HuH-7.5 (cell line): ENCODE measurements at places on chromosomes 11 and 22.
A peak's percentile ranks its signal among the peaks of the same experiment; 100 is the strongest.

DNA sequence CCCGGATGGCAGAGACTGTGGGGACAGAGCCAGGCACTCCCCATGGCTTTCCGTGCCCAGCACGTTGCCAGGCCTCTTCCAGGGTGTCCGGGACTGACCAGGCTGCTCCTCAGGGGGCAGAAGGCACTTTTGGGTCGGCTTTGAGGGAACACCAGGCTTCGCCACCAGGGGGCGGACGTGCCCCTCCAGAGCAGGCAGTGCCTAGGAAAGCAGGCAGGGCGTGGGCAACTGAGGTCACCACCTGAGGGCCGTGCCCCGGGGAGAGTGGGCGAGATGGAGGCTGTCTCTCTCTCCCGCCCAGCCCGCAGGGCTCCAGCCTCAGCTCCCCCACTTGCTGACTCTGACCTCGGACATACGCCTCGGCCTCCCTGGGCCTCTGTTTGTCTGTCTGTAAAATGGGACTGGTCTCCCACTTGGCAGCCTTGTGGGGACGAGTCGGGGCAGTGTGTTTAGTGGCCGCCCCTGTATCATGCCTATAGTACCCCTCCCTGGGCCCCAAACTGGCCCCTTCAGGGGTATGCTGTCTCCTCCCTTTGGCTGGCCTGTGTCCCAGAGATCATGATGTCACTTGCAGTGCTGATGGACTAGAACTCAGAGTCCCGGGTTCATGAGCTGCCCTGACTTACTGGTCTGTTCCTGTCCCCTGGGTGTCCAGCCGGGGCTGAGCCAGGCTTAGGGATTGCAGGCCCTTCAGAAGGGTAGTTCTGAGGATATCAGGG lies 4.4 kb upstream of the PRR5 start:
- peak; percentile 68 for DNase-seq

DNA sequence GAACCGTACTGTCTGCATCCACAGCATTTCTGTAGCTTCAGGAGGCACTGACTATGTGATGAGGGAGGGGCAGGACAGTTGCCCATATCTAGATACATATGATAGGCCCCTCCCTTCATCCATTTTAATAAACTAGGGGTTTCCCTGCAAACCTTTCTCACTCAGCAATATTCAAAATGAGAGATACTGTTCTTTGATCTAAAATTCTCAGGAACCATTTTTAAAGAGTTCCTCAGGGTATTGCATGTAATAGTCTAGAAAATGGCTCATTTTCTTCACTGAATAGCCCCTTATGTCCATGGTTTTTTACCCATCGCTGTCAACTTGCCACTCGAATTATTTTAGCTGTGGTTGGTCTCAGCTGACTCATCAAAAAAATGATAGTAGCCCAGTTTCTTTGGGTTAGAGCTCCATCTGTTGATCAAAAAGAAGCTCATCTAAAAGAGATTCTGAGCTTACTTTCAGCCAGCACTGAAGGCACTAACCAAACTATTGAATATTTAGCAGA lies 37.0 kb upstream of the DNAJB7 start:
- peak; percentile 9 for DNase-seq

GRCh38 chr11:35927682-35928081 lies 16.2 kb upstream of the LDLRAD3 start:
- no peak for DNase-seq

- DNase-seq: no peak
Observed at GRCh38 chr11:98568013-98568412, 452.7 kb upstream of the CNTN5 start.

DNA sequence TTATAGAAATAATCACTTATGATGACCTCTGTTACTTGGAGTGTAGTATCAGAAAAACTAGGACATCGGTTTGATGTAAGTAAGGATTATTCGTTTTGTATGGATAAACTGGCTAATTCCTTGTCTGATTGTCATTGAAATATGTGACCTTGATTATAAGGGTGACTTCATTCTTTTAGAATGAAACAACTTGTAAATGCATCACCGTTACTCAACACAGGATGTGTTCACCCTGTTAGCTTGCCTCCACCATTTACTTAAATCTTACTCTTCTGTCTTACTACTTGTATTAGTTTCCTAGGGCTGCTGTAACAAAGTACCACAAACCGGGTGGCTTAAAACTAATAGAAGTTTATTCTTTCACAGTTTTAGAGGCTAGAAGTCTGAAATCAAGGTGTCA lies 7.9 kb downstream of the SFI1 start:
- DNase-seq: no peak

DNA sequence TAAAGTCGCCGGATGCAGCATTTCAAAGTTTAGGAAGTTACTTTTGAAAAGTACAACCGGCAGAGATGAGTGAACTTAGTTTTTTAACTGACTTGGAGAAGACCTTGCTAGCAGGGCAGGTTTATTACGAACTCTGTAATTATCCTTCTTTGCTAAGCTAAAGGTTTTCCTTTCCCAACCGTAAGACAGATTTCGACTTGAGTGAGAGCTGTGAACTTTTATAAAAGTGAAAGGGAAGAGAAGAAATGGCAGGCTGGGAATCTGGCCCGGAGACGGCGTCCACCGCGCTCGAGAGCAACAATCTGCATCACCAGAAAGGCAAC lies 659 bp upstream of the TEAD1 start:
- no peak for DNase-seq

GRCh38 chr11:34509336-34509876 lies 4.2 kb downstream of the ELF5 start:
- DNase-seq: no peak

DNA sequence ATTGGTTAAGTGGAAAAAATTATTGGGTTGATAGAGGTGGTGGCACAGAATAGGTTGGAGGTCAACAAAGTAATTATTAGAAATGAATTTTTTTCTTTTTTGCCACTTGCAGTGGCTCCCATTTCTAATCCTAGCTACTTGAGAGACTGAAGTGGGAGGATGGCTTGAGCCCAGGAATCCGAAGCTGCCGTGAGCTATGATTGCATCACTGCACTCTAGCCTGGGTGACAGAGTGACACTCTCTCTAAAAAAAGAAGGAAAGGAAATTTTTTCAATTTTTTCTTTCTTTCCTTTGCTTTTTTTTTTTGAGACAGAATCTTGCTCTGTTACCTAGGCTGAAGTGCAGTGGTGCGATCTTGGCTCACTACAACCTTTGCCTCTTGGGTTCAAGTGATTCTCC lies 2.2 kb upstream of the BCO2 start:
- DNase-seq: no peak

DNA sequence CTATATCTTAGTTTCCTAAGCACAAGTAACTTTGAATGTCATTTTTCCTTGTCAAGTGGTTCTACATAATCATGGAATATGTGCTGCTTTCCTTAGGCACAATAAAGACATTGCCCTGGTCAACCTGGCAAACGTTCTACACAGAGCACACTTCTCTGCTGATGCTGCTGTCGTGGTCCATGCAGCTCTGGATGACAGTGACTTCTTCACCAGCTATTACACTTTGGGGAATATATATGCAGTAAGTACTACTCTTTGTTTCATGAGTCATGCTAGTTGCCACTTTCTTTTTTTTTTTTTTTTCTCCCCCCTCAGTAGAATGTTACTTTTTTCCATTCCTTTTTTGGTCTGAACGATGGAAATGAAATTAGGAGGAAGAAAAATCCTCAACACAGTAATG lies 38.5 kb downstream of the TTC17 start:
- no peak for DNase-seq

DNA sequence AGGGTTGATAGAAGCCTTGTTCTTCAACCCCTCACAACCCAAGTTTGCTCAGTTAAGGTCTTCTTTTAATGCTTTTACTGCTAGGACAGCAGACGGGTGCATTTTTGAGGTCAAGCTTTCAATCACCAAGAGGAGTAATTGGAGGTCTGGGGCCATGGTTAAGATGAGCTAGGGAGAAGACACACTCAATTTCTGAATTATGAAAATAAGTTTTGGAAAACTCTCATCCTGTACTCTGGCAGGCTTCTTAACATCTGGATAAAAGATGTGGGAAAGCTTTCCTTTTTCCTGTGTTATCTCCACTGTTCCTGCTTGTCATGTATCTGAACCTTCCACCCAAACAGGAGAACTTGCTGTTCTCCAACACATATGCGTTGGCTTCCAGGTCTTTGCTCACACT lies 9.7 kb downstream of the ABTB2 start:
- no peak for DNase-seq

- peak; percentile 25 for DNase-seq
Observed at GRCh38 chr11:8070417-8071115, 10.4 kb upstream of the TUB start.

DNA sequence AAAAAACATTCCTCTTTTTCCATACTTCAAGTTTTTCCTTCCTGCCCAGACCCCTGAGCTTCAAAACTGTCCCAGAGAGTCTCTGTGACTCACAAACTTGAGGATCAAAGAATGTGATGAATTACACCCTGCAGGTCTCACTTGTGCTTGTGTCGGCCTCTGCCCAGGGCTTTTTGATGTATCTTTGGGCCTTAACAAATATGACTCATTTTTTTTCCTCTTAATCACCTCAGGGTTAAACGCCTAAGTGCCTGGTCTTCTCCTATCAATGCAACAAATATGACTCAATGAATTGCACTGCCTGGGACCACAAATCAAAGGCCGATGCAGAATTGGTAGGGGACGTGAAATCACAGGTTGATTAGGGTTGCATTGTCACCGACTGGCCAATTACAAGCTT lies 267.7 kb downstream of the LARGE1 start:
- DNase-seq: no peak

GRCh38 chr22:28366856-28367255 lies 312.8 kb downstream of the TTC28 start:
- DNase-seq: no peak

GRCh38 chr11:18100926-18101656 lies 4.8 kb downstream of the SAAL1 start:
- no peak for DNase-seq

GRCh38 chr11:68383976-68384501 lies 71.6 kb downstream of the LRP5 start:
- DNase-seq: peak; percentile 93
